Right lung (tissue), 10 donors: ENCODE measurements at places on chromosomes 6 and 20.

- DNase-seq, result no peak
These were observed 60.0 kb upstream of the EPB41L1 start for GRCh38 chr20:36094497-36094896.

DNA sequence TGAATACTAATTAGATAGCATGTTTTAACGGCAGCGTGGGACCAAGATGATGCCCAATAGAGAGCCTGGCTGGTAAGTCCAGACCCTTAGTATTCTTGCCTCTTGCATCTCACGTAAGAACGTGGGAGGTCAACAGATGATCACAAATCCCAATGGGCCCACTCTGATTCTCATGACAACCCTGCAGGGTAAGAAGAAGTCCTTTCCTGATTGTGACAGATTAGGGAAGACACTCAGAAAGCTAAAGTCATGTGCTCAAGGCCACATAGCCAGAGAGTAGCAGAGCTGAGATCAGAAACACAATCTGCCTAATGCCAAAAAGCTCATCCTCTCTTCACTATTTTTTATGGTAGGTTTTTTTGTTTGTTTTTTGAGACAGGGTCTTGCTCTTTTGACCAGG lies 103.8 kb downstream of the RALGAPA2 start:
- no peak for DNase-seq

- DNase-seq, result peak; percentile 8
These were observed 1.3 kb downstream of the EPPIN start for GRCh38 chr20:45545754-45546453.

- no peak for DNase-seq
These were observed 345.3 kb upstream of the SLC35B3 start for GRCh38 chr6:8780653-8781052.

DNA sequence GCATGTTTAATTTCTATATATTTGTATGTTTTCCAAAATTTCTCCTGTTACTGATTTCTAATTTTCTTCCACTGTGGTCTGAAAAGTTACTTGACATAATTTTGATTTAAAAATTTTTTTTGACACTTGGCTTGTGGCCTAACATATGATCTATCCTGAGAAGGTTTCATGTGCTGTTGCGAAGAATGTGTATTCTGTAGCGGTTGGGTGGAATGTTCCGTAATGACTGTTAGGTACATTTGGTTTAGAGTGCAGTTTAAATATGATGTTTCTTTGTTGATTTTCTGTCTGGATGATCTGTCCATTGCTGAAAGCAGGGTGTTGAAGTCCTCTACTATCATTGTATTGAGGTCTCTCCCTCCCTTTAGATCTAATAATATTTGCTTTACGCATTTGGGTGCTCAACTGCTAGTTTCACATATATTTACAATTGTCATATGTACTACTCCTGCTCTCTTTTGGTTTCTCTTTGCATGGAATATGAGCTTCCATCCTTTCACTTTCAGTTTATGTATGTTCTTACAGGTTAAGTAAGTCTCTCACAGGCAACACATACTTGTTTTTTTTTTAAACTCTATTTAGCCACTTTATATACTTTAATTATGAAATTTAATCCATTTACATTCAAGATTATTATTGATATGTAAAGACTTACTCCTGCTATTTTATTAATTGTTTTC lies 19.5 kb upstream of the EDN1 start:
- DNase-seq, result no peak

DNA sequence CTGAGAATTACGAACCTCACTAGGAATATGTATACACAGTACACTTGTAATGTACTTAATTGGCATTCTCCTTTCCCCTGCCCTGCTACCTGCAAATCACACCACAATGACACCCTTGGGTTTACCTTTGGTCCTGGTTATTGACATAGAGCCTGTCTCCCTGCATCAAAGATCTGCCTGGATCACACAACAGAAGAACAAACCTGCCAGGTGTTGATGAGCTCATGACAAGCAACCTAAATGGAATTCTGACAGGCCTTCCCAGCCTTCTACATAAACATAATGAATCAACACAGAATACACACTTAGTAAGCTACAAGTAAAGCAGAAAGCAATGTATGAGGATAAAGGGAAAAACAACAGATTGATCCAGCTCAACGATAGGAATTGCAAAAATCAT lies 95.6 kb downstream of the HDGFL1 start:
- DNase-seq, result no peak

DNA sequence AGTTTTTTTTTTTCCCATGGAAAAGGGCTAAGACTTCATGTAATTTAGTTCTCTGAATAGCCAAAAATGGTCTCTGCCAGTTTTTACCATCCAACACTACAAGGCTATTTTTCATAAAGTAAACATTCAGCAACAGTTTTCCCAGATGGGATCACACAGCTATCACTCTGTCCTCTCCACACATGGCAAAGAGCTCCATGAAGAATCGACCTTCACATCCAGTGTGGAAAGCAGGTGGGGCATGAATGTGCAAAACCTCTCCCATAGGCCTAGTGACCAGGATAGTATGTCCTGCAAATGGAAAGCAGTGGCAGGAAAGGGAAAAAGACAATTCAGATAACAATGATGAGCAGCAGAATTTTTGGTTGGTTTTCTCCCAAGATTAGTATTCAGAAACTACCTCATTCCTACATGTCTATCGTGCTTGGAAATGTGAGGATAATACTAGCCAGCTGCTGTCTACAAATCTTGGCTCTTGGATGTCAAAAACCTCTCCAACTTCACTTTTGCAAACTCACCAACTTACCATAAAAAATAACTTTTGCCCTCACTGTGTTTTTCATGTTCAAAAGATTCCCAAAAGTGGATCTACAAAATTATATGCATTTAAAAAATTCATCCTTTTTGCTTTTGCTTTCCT lies 159.7 kb upstream of the MCHR2 start:
- DNase-seq, result peak; percentile 23

DNA sequence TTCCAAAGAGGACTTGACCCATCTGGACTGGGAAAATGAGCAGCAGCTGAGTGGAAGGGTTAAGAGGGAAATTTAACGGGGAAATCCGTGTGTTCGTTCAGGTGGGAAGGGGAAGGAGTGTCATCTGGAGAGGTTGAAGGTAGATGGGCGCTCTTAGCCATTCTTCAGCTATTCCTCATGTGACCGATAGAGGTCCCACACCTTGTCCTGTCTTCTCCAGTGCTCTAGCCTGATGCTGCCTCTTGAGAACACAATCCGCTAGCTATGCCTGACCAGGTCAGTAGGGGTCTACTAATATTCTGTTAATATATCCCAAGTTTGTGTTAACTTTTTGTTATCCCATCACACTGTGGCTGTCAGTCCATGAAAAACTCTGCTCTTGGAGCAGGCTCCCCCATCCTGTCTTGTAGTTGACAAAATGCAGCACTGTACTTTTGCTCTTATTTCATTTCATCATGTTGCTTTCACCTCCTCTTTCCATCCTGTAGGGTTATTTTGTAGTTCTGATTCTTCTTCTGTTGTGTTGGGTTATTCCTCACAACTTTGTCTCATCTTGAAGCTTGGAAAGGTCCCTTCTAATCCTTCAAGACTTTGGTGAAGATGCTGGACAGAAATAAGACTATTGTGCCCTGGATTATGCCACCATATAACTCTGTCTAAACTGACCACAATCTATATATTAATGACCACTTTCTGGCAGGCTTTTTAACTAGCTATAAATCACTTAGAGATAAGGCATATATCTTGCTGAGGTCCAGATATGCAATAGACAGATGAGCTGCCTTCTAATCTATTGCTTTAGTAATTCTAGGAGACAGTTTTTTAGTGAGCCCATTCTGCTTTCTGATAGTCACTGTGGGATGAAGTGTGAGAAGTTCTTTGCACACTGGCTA lies 123.4 kb upstream of the SUPT3H start:
- DNase-seq, result no peak

- DNase-seq, result no peak
These were observed 349.1 kb upstream of the GJE1 start for GRCh38 chr6:141783585-141783984.

DNA sequence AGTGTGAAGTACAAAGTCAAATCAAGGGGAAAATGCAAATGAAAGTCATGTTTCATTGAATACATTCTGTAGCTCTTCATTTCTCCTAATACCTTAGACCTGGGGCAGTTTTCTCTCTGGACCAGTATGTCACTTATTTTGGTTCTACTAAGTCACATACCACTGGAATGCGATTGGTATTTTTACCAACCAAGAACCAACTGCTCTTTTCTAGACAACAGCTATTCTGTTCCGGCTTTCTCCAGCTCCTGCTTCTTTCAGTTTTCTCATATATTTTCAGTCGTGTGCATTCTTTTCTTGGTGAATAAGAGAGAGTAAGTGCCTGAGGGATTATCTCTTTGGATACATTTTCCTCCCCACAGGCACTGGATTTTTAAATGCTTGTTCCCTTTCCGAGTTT lies 39.2 kb upstream of the SPACA1 start:
- DNase-seq, result no peak

DNA sequence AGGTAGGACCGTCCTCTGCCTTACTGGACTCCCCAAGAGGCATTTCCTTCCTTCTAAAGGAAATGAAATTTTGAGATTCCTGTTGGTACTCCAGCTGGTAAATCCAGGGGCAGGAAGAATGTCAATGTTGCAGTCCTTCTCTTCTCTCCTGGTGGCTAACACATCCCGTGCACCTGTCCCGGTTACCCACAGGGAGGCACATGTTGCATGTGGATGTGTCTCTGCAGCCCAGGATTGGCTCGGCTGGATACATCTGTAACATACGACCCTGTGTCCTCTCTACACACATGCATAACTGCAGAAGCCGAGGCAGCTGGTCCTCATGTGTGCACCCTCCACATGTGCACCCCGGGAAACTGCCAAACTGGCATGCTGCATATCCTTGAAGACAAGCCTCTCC lies 1.3 kb upstream of the LRFN2 start:
- DNase-seq, result no peak

- DNase-seq, result no peak
These were observed 223.1 kb downstream of the EYA2 start for GRCh38 chr20:47117773-47118172.

DNA sequence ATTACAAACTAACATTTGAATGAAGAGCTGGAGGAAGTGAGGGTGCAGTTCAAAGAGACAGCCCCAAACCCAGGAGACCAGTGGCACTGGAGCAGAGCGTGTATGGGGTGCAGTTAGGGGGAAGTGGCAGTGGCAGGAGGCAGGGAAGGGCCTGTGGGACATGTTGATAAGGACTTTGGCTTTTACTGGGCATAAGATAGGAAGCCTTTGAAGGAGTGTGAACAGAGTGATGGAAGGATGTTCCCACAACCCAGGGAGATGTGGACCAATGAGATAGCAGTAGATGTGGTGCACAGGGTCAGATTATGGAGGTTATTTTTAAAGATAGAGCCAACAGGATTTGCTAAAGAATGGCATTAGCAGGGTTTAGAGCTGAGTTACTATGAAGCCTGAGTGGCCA lies 56.4 kb downstream of the AIG1 start:
- DNase-seq, result no peak

GRCh38 chr20:14335052-14335451 lies 2.4 kb downstream of the FLRT3 start:
- no peak for DNase-seq

- DNase-seq, result no peak
These were observed 5.1 kb downstream of the BPIFB2 start for GRCh38 chr20:33012327-33013189.

DNA sequence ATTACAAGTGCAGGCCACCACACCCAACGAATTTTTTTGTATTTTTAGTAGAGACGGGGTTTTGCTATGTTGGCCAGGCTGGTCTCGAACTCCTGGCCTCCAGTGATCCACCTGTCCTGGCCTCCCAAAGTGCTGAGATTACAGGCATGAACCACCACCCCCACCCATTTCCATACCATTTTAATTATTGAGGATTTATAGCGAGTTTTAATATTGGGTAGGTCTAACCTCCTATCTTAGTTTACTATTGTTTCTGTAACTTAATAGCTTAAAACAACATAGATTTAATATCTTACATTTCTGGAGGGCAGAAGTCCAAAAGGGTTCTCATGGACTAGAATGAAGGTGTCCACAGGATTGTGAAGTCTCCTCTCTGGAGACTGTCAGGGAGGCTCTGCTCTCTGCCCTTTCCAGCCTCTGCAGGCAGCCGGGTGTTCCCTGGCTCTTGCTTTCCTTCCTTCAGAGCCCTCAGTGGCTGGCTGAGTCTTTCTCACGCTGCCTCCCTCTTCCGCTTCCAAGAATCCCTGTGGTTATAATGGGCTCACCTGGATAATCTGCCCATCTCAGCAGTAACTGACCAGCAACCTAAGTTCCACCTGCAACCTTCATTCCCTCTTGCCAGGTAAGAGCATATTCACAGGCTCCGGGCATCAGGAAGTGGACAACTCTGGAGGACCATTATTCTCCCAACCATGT lies 18.6 kb upstream of the BCAS4 start:
- no peak for DNase-seq

GRCh38 chr6:166957087-166957804 lies 896 bp upstream of the RNASET2 start:
- DNase-seq, result no peak

DNA sequence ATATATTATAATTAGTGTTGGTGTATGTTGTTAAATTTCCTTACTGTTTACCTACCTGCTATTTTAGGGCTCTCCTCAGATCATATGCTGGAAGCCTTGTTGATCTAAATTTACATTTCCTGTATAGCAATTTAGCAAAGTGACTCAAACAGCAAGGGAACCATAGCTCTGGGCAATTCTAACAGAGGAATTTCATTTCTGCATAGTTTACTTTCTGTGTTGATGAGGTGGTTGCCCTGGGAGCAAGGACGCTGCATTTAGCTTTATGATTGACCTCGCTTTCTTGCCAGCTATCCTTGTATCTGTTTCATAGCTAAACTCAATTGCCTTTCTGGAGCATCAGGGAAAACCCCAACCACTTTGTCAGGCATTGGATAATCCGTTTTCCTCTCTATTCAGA lies 810.8 kb downstream of the GRIK2 start:
- no peak for DNase-seq

DNA sequence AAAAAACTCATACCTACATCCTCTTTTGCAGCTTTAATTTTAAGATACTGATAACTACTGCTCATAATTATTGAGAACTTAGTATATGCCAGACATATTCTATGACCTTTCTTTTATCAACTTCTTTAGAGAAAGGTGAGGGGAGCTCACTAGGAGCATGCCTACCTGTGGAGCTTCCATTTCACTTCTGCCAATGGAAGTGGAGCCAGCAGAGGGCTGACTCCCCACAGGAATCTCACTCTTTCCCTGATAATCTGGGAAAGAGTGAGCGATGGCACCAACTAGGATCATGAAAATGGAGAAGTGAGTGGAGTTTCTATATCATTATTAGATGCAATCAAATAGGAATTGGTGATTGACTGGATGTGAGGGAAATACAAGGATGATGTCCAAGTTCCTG lies 484.9 kb downstream of the LMBRD1 start:
- DNase-seq, result no peak

GRCh38 chr20:8039042-8039441 lies 19.5 kb upstream of the TMX4 start:
- DNase-seq, result no peak

DNA sequence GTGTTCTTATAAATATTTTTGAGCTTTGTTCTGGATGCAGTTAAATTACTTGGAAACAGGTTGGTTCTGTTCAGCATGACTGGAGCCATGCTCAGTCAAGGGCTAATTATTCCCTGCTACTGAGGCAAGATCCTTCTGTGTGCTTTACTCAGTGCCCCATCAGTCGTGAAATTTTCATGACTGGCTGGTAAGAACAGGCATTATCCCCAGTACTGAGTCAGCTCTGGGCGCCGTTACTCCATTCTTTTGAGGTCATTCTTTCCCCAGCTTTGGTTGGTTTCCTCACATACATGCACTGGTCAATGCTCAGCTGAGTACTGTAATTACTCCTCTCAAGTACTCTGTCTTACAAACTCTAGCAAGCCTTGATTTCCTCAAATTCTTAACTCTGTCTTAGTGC lies 71.3 kb downstream of the CDKAL1 start:
- DNase-seq, result no peak
